ENCODE measurements at places on chromosomes 7 and 10.

GRCh38 chr7:49669692-49670260, 103.7 kb upstream of the VWC2 start:
- DNase-seq: no peak

GRCh38 chr10:34737772-34738169, 77.3 kb downstream of the PARD3 start:
- no peak for DNase-seq

GRCh38 chr10:23067939-23068775, 27.2 kb upstream of the MSRB2 start:
- peak; percentile 55 for DNase-seq

GRCh38 chr10:74097776-74098175, 52.9 kb downstream of the AP3M1 start:
- no peak for DNase-seq

DNA sequence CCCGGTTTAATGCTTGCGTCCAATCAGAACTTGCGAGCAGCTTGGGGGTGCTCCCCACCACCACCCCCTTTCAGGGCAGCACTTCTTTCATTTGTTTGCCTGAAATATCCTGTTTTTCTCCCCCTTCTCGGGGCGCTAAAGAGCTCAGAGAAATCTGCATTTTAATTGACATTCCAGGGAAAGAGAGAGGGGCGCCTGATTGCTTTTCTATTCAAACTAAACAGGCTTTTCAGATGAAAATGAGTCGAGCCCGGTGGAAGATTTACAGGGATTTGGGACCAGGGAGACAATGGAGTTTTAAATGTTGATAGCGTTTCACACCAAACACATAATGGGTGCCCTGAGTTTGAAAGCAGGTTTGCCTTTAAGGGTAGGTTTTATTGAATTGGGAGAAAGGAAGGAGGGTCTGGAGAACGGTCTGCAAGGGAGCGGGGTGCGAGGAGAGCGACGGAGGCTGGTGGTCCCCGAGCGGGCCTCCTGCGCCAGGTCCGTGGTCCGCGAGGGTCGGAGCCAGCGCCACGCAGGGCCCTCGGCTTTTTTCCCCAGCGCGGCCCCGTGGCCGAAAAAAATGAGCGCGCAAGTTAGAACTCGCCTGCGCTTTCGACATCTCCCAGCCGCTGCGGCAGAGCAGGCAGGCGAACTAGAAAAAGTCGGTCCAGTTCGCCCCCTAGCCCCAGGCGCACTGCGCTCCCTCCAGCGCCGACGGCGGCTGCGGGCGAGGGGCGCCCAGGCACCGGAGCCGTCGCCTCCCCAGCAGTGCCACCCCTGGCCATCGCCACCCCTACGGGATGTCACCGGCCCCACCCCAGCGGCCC, 1.3 kb downstream of the FGFR2 start:
- DNase-seq: no peak

GRCh38 chr7:81788246-81788645, 18.4 kb upstream of the HGF start:
- no peak for DNase-seq

DNA sequence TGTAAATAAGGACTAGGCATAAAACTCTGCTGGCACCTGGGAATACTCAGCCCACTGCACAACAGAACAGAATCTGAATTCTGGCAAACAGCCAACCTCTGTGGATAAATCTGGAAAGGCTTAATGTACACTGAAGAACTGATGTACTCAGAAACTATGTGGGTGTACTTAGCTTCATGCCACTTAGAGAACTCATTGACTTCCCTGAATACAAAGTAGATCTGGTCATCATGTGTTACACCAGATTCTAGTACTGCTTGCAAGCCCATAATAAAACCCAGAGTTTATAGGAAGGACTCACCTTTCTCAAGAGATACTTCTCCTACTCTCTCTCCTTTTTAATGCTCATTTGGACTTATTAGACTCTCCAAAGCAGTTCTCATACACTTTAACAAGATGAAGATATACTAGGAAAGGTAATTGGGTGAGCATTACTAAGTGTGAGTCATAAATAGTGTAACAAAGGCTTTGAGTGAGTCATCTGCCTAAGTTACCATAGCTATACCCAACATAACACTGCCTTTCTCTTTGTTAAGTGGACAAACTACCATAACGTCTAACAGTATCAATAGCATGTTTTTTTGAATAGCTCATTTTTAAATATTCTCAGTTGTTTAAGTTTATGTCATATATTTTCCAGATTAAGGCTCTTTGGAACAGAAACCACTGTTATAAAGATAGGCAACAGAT, 309.1 kb downstream of the MDFIC start:
- peak; percentile 19 for DNase-seq

- no peak for DNase-seq
Measured at GRCh38 chr10:10782603-10783002, 235.1 kb upstream of the CELF2 start.

DNA sequence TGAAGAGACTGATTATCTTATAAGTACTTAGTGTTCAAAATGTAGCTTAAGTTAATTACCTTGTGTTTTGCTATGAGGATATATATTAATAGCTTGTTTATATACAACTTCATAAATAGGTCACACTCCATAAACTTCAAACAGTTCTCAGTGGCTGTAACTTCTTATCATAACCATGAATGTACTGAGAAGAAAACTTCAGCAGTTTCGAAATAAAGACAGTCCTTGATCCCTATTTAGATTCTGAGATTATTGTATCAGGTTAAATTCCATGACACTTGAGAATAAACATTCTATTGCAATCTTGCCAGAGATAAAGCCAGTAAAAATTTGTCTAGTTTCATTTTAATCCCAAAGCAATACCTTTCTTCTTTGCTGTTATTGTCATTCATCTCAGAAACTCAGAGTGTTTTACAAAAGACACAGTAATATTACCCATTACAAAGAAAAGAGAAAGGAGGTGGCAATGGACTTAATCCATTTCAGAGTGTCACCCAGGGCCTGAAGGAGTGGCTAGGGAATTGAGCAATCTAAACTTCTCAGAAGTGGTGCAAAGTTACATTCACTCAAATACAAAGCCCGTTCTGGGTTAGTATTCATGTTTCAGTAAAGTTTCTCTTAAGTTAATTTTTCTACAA, 403.6 kb downstream of the SEMA3D start:
- no peak for DNase-seq

- peak; percentile 58 for DNase-seq
Measured at GRCh38 chr10:25059990-25060389, 43.6 kb downstream of the THNSL1 start.

DNA sequence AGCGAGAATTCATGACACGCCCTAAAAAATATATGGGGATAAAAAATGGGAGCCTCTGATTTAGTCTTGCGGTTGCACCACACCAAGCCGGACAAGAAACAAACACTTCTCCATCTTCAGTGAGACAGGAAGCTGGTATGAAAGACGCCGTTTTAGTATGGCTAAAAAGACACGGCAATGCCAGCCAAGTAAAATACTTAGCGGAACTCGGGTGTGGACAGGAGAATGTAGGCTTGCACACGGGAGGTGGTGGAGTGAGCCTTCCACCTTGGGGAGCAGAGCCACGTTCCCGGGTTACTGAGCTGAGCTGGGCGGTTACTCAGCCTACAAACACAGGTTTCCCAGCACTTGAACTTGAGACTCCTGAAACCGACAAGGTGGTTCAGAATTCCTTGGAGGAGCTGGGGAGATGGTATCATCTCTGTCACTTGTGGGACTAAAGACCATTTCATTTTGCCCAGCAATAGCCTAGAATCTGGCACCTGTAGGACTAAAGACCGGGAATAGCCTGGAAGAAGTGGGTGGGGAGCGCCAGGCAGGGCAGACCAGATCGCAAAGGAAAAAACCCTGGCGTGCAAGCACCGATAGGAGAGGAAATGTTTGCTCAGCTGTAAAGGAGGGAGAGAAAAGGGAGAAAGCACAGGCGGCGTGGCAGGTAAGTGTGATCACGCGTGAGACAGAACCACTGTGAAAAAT, 34.8 kb upstream of the SEPHS1 start:
- no peak for DNase-seq

DNA sequence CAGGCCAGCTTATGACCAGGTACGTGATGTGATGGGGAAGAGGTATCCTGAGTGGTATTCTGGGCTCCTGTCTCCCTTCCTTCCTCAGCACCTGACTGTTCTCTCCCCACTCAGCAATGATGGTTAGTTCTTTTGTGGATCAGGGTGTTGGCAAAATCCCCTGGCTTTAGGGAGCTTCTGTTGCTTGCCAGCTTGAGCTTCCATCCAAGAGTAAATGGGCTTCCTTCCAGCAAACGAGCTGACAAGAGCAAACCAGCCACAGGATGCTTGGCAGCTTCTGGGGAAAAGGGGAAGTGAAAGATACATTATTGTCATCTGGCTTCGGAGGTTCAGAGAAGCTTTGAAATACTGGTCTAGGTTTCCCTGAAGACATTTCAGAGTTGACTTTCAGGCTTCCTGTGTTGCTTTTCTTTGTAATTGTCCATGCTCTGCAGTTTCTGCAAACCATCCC, 5.2 kb downstream of the DUSP5 start:
- DNase-seq: no peak

GRCh38 chr7:131538813-131539179, 17.6 kb downstream of the PODXL start:
- no peak for DNase-seq

DNA sequence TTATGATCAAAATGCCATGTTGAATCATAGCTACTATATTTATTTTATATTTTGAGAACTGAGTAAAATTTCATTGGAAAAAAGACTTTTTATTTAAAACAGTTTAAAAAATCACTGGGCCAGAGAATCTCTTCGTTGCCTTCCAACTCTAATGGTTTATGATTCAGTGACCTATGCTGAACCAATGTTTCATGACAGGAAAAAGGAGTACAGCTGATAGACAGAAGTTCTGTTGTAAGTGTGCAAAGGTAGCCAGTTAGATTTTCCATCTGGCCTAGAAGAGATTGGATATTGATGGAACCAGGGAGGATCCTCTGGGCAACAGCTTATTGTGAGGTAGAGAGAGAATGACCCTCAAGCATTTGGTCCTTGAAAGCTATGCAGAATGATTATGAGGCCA, 745.8 kb downstream of the SUGCT start:
- DNase-seq: no peak
